Heart left ventricle (tissue), 16 donors: ENCODE measurements at places on chromosomes 12 and 14.
A peak's percentile ranks its signal among the peaks of the same experiment; 100 is the strongest.

DNA sequence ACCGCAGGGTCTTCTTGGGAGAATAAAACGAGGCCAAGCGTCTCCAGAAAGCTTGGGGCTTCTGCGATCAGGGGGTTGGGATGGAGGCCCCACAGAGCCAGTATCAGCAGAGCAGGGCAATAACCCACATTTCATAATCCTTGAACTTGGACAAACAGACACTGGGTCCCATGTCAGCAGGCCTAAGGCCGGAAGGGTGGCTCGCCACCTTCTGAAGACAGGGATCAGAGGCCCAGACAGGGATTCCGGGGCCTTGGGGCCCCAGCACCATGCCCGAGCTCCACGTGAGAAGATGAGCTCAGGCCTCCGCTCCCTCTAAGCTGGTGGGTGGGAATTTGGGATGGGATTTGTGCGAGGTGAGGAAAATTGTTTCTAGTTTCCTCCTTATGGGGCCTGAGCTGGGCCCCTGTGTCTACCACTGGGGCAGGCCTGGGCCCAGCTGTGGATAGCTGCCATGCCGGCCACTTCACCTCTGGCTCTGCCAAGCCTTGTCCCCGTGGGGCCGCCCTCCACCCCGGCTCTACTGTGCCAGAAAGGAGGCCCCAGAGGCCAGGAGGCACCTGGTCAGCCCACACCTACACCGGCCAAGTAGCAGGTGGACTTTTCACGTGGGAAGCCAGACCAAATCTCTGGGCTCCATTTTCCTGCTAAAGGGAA, 67.2 kb upstream of the DLK1 start:
- DNase-seq: no peak

GRCh38 chr12:78340406-78340805, 509.7 kb downstream of the NAV3 start:
- no peak for DNase-seq

DNA sequence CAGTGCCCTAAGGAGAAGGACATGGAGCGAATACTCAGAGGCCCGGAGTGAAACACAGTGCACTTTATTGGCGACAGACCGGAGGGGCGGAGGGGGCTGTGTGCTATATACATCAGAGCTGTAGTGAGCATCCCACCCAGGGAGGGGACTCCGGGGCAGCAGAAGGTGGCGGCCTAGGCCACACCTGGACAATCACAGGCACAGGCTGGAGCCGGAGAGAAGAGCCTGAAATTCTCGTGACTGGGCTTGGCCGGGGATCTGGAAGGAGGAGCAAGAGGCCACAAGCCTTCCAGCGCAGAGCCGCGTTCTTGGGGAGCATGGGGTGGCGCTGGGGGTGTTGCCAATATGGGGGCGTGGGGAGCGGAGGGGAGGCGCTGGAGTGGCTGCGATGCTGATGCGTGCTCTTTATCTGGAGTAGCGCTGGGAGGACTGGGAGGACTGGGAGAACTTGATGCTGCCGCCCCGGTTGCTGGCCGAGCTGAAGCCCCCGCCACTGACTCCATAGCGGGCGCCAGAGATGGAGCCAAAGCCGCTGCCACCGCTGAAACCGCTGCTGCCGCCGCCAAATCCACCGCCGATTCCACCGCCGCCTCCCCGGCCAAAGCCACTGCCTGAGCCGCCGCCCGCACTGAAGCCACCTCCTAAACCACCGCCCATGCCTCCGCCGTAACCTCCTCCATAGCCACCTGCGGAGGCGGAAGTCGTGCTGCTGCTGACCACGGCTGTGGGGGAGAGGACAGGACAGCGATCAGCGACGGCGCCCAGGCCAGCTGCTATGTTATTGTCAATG, 6.1 kb downstream of the KRT3 start:
- DNase-seq: no peak

GRCh38 chr12:100860611-100861010, 66.0 kb downstream of the ANO4 start:
- DNase-seq: no peak

DNA sequence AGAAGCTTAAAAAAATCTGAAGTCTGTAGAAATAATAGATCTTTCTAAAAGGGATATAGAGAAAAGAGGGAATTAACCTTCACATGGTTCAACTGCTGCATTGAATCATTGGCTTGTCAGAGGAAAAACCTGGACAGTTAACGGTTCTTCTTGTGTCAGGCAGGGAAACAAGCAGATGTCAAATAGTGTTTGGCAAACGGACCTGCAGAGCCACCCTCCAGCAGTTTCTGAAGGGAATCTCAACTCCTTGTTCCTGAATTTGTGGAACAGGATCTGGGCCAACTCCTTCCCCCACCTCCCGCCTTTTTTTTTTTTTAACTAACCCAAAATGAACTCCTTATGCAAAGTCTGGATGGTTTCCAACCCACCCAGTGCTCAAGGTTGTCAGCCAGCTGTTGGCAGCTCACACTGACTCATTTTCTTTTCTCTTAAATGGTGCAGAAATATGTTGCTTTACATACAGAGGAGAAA, 187.3 kb downstream of the CAND1 start:
- DNase-seq: peak; percentile 54

- no peak for DNase-seq
Measured at GRCh38 chr12:19576506-19577280, 137.4 kb downstream of the AEBP2 start.
